SHP77 (cell line): ENCODE measurements at places on chromosomes 16 and 17.

GRCh38 chr16:10130538-10130937 is 51.7 kb downstream of the GRIN2A start:
- no peak for DNase-seq

GRCh38 chr17:50931144-50931908 is 65.2 kb upstream of the TOB1 start:
- DNase-seq = peak; percentile 90

DNA sequence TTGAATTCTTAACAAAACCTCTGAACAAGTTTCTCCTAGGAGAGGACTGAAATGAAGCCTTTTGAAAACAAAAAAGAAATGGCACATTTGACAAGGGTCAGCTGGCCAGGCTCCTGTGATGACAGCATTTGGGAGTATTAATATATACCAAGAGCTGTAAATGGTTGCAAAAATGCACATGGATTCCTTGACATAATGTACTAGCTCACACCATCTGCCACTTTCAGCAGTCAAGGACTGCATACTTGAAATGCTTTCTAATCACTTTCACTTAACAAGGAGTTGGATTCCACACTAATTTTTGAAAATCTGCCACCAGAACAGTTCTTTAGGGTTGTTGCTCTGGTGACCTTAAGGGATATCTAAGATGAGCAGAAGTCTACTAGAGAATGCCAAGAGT is 236.7 kb upstream of the TOX3 start:
- DNase-seq = no peak

- DNase-seq = no peak
Measured at GRCh38 chr17:34613064-34614019, 34.0 kb downstream of the TMEM132E start.

GRCh38 chr17:13209081-13209480 is 191.3 kb upstream of the ELAC2 start:
- DNase-seq = no peak

GRCh38 chr17:16048811-16049449 is 49.3 kb downstream of the TTC19 start:
- no peak for DNase-seq

DNA sequence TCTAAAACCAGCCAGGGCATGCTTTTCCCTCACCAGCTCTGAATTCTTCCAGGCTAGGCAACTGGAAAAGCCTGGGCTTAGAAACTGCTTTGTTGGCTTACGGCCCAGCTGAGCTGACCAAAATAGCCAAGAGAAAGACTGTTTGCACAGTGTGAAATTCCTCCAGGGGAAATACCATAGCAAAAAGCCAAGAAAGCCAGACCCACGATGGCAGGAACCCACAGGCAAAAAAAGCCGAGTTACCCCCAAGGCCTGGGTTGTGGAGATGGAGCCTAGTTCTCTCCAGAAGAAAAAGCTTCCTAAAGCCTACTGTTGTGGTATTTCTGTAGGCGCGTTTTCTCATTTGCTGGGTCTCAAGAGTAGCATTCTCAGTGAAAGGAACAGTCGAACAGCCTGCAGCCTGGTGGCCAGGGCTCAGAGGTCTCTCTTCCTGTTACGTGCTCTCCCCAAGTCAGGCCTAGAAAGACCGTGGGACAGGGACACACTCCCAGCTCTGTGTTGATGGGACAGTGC is 9.2 kb downstream of the SP2 start:
- no peak for DNase-seq

DNA sequence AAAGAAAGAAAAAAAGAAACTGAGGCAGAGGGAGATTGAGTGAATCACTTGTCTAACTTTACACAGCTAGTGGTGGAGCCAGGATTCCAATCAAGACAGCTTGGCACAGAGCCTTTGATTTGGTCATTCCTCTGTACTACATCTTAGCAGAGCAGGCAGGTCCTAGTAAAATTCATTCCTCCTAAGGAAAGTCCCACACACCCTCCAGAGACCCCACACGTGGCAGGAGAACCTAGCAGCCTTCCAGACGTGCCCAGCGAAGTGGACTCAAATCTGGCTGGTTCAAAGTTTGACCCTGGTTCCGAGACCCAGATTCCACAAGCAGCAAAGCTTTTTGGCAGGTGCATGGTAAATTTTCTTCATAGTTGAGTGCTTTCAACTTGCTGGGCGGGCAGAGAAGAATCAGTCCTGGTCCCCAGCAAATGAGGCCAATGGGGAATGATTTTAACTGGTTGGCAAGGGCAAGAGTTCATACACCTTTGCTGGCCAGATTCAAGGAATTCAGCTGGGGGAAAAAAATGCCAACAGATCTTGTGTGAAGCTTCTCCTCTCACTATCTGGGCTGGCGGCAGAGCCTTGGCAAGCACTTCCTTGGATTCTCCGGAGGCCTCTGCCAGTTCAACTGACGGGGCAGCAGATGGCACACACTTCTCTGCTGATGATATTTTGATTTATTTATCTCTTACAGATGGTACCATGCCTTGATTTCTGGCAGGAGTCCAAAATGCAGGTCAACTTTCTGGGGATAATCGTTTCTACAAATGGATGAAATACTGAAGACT is 82.4 kb downstream of the GSG1L start:
- no peak for DNase-seq

GRCh38 chr17:32335046-32335445 is 6.9 kb downstream of the C17orf75 start:
- no peak for DNase-seq

DNA sequence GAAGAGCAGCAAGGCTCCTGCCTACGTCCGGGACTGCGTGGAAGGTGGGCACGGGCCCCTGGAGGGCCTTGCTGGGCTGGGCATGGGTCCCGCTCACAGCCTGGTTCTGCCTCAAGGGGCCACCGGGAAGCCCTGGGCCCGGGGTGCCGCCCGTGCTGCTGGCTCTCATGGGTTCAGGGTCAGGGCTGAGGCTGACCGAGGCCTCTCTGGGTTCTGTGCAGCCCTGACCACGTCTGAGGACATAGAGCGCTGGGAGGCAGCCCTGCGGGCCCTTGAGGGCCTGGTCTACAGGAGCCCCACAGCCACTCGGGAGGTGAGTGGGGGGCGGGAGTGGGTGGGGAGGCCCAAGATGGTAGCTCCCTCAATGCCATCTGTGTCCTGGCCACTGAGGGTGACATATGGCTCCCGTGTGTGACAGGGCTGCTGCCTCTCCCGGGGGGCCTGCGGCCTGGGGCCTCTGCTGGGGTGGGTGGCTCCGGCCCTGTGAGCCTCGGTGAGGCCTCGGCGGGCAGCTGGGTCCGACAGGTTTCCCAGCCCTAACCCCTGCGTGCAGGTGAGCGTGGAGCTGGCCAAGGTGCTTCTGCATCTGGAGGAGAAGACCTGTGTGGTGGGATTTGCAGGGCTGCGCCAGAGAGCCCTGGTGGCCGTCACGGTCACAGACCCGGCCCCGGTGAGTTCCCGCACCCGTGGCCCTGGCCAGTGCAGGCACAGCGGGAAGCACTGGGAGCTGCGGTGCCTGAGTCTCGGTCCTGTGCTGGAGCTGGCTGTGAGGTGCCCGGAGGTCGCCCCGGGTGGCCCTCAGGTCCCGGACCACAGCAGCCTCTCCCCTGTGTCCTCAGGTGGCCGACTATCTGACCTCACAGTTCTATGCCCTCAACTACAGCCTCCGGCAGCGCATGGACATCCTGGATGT is 9.2 kb downstream of the TELO2 start:
- no peak for DNase-seq

GRCh38 chr17:68152161-68152571 is 95.7 kb upstream of the AMZ2 start:
- DNase-seq = no peak

GRCh38 chr17:75626496-75627038 is 6.7 kb upstream of the SMIM5 start:
- no peak for DNase-seq

DNA sequence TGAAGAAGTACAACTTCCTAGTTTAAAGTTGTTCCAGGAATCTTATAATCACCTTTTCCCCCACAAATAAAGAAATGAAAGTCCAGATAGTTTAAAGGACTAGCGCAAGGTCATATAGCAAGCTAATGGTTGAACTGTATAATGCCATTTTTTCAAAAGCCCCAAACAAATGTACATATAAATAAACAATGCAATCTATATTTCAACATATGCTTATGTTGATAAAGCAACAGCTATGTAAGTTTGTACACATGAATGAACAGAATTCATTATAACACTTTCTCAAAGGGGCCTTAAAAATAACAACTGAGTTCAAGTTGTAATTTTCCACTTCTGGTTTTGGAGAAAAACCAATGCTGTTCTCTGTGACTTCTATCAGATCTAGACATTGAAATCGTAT is 1628.6 kb downstream of the CDH8 start:
- DNase-seq = no peak

DNA sequence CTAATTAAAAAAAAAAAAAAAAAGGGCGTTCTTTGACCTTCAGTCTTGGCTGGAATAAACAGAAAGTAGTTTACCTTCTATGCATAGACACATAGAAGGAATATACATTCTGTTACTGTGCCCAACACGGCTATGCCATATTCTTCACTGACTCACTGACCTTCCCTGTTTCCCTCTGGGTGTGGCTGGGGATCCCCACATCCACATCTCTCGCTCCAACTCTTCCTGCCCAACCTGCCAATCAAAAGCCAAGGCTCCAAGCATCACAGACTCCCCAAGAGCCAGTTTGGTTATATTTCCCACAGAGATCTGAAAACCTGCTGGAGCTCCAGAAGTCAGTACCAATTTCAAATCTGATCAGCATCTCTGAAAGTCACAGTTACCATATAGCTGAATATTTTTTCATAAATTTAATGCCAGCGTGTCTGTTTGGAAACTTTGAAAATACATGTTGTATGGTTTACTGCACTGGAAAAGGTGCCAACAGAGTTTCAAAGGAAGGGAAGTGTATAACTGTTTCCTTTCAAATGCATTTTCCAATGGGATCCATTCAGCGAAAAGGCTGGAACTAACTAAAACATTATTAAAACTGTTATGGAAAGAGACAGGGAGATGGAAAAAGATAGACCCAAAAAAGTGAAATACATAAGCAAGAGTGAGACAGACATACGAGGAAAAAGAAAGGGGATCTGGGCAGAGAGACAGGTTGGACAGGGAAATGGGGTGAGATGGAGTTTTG is 91.8 kb downstream of the SMG6 start:
- no peak for DNase-seq

DNA sequence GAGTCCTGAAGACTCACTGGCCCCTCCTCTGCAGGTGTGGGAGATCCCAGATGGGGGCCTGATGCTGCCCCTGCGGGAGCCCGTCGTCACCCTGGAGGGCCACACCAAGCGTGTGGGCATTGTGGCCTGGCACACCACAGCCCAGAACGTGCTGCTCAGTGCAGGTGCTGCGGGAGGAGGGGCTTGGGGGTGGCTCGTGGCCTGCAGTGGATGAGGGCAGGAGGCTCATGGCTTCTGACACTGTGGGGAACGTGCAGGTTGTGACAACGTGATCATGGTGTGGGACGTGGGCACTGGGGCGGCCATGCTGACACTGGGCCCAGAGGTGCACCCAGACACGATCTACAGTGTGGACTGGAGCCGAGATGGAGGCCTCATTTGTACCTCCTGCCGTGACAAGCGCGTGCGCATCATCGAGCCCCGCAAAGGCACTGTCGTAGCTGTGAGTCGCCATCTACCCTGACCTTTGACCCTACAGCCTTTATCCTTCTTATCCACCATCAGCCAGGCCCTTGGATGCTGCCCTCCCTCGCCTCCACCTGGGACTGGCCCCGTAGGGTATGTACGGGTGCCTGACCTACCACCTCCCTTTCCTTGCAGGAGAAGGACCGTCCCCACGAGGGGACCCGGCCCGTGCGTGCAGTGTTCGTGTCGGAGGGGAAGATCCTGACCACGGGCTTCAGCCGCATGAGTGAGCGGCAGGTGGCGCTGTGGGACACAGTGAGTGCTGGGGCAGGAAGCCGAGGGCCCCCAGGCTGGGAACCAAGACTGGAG is 3.6 kb downstream of the CORO1A start:
- no peak for DNase-seq
